ENCODE measurements at places on chromosomes 5 and 9.

- DNase-seq, result no peak
These were observed 221.1 kb downstream of the MAN2A1 start for GRCh38 chr5:109910874-109911273.

GRCh38 chr5:138241688-138242571, 28.8 kb upstream of the CDC23 start:
- DNase-seq, result no peak

DNA sequence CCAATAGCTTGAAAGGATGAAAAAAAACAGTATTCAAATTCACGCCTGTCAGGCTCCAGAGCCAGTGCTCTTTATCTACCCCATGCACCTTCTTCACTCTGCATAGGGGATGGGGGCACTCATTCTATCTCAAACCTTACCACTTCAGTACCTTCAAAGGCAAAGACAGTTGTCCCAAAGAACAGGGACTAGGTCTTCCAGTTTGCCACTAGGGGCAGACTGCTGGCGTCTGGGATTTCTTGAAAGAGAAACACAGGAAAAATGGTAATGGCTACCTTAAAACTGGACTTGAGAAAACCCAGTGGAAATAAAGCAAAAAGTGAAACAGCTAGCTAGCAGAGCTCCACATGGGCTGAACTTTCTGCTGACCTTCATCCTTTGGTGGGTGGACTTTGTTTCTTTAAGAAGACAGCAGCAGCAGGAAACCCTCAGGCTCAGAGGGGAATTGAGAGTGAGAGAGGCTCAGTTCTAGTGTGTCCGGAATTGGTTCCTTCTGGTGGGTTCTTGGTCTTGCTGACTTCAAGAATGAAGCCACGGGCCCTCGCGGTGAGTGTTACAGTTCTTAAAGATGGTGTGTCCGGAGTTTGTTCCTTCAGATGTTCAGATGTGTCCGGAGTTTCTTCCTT, 41.0 kb upstream of the SLC36A1 start:
- no peak for DNase-seq

GRCh38 chr9:112249277-112249676, 74.2 kb upstream of the SUSD1 start:
- DNase-seq, result no peak

DNA sequence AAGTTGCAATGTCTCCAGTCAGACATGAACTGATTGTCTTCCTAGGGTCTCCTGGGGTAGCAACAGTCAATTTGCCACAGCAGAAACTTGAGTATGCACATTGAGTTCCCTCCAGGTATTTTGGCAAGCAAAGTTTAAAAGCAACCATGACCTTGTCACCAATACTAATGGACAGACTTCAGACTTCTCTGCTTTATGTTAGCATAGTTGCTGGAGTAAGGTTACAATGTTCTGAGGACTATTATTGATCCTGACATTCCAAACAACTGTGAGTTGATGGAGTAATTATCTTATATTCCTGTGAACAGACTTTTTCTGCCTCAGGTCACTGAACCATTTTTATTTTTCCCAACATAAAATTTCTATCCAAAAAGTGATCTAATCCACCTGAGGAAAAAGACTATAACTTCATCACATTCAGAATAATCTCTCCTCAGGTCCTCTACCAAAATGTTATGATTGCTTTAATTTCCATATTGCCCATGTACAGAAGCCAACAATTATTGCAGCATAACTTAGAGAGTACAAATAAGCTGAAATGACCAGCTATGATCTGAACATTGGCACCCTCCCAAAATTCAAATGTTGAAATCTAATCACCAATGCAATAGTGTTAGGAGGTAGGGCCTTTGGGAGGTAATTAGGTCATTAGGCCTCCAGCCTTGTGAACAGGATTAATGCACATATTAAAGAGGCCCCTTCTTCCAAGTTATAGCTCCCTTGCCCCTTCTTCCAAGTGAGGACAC, 228.3 kb downstream of the PDE4D start:
- no peak for DNase-seq

DNA sequence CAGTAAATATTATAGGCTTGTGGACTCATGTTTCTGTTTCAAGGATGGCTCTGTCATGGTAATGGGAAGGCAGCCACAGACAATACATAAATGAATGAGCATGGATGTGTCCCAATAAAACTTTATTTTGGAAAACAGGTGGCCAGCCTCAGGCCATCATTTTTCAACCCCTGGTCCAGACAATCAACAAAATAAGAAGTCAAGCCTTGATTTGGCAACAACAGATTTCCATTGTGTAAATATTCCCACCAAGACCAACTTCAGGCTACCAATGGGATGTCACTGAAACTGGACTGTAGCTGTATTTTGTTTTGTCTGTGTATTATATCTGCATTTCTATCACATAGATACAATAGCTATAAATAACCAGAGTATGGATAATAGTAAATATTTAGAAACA, 20.7 kb upstream of the RLN1 start:
- DNase-seq, result no peak

DNA sequence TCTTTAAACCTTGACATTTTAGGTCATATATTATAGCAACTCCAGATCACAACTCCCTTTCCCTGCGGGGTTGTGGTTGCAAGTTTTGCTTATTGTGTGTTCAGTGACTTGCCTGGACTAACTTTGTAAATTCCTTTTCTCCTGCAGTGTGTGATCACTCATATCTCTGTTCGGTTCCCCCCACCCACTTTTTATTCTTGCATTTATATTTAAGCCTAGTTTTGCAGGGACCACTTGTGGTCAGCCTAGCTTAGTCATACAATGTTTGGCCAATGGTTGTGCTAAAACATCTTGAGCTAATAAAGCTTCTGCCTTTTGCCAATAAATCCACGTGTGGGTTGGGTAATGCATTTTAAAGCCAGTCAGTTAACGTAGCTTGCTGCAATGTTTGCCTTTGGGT, 146.5 kb upstream of the IRX4 start:
- DNase-seq, result no peak

DNA sequence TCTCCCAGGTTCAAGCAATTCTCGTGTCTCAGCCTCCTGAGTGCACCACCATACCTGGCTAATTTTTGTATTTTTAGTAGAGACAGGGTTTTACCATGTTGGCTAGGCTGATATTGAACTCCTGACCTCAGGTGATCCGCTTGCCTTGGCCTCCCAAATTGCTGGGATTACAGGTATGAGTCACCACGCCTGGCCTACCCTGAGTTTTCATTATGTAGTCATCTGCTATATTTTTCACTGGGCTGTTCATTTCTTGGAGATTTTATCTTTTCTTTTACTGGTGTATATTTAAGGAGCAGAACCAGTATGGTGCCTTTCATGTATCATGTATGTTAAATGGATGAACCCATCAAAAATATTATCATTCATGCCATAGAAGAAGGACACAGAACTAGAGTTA, 377.0 kb upstream of the ACTBL2 start:
- no peak for DNase-seq

DNA sequence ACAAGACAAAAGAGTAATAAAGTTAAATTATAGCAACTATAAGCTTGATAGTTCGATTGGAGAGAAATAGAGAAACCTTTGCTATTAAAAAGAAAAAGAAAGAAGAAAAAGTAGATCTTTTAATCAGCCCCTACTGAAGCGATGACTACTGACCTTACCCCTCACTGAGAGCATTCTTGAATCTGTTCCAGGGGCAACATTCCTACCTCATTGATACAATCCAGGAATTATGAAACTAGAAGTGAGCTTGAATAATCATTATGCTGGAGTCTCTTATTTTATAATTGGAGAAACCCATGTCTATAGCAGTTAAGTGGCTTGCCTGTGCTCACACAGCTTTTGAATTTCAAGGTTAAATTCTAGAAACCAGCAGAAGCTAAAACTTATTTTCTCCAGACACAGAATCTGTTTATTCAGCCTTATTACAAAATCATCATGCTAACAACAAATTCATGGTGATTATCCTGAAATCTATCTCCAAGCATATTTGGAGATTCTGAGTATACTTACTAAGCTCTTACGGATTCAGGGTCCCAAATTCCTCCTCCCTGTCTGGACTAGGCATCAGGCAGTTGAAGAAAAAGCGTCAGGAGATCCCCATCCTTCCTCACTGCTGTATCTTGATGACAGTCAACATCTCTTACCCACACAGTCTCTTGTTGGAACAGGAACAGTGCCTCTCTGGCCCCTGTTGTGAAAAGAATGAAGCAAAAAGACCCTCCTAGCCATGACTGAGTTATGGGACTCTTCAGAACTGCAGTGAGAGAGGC, 547.6 kb upstream of the WWC1 start:
- DNase-seq, result no peak

- DNase-seq, result no peak
These were observed 19.2 kb upstream of the ZNF131 start for GRCh38 chr5:43101491-43101890.

DNA sequence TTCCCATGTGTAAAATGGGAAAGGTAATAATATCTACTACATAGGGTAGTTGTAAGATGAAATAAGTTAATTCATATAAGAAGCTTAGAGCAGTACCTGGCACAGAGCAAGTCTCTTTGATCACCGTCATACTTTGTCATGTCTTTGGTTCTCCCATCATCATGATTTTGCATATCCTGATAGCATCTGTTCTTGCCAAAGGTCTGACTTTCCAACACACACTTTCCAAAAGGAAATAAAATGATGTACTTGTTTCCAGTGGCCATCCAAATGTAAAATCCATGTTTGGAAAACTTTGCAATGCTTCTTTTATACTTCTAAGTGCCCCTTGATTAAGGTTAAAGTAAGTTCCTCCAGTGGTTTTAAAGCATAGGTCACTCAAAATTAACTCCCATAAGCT, 266.9 kb upstream of the PTGER4 start:
- no peak for DNase-seq

DNA sequence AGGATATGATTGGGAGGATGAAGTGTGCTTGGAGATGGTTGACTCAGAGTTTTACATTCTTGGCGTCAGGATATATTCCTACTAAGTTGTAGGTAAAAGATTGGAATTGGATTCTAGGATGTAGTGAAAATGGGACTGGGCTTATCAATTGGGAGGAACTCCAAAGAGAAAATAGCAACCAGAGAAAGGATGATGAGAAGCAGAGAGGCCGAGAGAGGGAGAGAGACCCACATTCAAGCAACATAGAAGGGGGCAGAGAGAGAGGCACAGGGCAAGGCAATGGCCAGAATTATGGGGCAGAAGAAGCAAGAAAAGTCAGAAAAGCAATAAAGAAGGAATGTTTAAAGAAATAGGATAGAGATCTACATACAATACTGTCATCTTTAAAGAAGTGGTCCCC, 217.9 kb upstream of the ACTBL2 start:
- no peak for DNase-seq

DNA sequence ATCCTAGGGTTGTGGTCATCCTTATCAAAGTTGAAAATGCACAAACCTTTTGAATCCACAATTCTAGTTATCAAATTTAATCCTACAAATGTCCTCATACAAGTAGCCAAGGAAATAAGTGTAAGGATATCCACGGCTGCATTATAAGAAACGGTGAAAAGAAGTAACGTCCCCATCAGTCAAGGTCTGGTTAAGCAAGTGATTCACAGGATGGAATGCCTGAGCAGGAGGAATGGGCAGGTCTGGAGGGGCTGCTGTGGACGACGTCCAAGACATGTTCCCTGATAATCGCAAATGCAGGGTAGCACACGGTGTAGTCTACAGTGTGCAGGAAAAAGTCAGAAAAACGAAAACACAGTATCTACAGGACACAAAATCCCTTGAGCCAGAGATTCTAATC, 118.6 kb downstream of the ADAMTS2 start:
- DNase-seq, result no peak

DNA sequence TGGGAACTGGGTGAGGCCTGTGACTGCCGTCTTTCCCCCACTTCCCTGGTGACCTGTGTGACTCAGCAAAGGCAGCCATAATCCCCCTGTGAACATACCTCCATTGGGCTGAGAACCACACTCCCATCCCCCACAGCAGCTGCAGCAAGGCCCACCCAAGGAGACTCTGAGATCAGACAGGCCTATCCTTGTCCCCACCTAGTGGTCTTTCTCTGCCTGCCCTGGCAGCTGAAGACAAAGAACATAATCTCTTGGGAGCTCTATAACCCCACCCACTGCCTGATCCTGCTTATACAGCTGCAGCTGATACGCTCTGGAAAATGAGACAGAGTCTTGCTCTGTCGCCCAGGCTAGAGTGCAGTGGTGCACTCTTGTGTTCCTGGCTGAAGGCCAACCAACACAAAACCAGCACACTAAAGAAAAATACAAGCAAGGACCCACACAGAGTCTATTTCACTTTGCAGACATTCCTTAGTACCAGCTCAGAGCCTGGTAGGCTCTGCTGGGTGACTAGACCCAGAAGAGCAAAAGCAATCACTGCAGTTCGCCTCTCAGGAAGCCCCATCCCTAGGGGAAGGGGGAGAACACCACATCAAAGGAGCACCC, 106.7 kb downstream of the MCTP1 start:
- DNase-seq, result no peak

GRCh38 chr5:177306674-177307543, 3.3 kb downstream of the PRELID1 start:
- DNase-seq, result no peak

DNA sequence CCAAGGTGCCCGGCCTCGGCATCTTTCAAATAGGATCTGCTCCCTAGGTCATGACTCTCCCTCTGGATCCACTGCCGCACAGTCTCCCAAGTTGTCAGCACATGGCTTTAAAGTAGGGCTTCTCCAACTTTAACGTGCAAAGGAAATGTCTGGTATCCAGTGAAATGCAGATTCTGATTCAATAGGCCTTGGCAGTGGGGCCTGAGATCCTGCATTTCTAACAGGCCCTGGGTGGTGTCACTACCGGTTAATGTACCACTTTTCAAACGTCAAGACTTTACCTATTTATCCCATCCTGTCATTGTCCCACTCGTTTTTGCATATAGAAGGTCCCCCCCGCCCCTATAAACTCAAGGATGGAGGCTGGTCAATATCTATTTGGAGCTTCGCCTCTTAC, 137.6 kb upstream of the ZNF618 start:
- DNase-seq, result no peak

DNA sequence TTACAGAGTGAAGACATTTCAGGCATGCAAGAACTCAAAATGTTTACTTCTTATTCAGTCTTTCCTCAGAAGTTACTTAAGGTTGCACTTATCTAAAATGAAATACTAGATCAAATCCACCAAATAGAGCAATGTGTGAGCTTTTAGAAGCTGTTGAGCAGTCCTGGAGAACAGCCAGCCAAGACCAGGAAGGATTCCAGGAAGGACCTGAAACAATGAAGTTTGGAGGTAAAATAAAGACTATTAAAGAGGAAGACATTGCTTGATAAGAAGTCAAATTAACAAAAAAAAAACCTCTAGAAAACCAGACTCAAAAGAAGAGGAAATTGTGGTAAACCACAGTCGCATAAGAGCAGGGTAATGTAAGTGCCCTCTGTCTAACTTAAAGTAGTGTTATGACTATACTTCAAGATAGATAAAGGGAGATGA, 156.2 kb upstream of the S1PR3 start:
- no peak for DNase-seq

DNA sequence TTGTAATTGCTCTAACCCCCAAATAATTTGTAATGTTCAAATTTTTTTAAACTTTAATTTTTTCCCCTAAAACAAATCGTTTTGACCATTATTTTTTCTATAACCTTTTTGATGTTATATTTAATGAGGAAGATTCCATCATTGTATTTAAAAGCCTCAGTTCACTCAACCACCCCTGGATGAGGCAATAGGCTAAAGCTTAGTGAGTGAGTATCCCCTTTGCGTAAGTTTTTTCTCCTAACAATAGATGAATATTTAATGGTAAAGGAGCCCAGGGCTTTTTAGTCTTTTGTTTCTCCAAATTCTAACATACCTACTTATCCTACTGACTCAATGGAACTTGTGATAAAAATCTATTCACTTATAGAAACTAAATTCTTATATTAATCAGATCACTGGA, 38.1 kb downstream of the ALDH1A1 start:
- DNase-seq, result no peak

Measured in central memory CD8-positive, alpha-beta T cell (primary cell).